ENCODE measurements at places on chromosomes 7 and 10. TPM values are rescaled to one million over a fixed set of nuclear protein-coding genes. Genes with fewer than 3 reads are reported as not detected.

GRCh38 chr10:110323503-110323902 lies 18.8 kb upstream of the SMNDC1 start:
- DNase-seq, result no peak
- no peaks in the 10 kb centered on the region for H3K27me3 ChIP-seq
- H3K4me3 ChIP-seq, result no peak overlapping the region
- no peaks in the 10 kb centered on the region for H3K36me3 ChIP-seq
- H3K27ac ChIP-seq, result no peak overlapping the region

Gene AHCYL2
- 11.0 TPM for total RNA-seq

DNA sequence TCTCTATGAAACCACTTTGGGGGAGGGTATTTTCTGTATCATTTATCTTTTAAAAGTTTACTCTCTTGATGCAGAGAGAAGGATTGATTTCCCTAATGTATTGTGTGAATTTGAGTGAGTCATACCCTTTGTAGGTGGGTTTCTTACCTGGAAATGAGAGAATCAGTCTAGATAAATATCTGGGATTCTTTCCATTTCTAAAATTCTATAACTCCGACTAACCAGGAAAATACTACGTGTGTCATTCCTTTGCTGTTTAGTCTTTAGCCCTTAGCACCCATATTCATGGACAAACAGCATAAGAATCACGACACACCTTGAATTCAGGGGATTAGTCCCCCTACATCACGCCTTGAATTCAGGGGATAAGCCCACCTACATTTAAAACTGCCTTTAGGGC lies 139.1 kb downstream of the GATA3 start:
- no peaks in the 10 kb centered on the region for H3K4me1 ChIP-seq
- no peaks in the 10 kb centered on the region for H3K36me3 ChIP-seq
- no peak overlapping the region for H3K4me3 ChIP-seq
- DNase-seq, result no peak
- no peaks in the 10 kb centered on the region for H3K27me3 ChIP-seq

- H3K27ac ChIP-seq, result no peak overlapping the region
- no peaks in the 10 kb centered on the region for H3K36me3 ChIP-seq
- H3K4me3 ChIP-seq, result no peak overlapping the region
- H3K27me3 ChIP-seq, result no peaks in the 10 kb centered on the region
- DNase-seq, result no peak
Measured at GRCh38 chr10:50554376-50554994, 69.3 kb downstream of the SGMS1 start.

DNA sequence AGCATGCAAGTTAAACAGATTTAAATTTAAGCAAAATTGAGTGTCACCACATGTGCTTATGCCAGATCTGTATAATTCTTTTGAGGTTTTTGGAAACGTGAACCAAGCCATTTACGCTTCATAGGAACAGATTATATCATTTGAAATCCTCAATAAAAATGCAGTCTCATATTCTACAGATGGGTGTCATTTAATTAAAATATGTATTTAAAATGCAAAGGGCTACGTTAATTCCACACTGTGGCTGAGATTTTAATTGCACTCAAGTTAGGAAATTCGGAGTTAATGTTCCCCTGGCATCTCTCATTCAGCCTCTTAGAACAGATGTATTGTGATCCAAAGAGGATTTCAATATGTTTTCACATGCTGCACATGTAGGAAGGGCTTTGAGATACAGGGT lies 164.5 kb upstream of the LRGUK start:
- H3K27ac ChIP-seq, result no peak overlapping the region
- no peaks in the 10 kb centered on the region for H3K27me3 ChIP-seq
- DNase-seq, result no peak
- H3K36me3 ChIP-seq, result no peaks in the 10 kb centered on the region
- H3K4me3 ChIP-seq, result no peak overlapping the region

GRCh38 chr10:11017570-11018431 lies at the start of gene CELF2:
Gene CELF2 (plus strand): TSS chr10:11017872. CDS start chr10:11018090, 218 bp downstream.
- peak within 1 kb of the TSS; percentile 91 for H3K4me3 ChIP-seq
- H3K27ac ChIP-seq, result peak within 1 kb of the TSS; percentile 71
- no peaks in the 10 kb centered on the region for H3K36me3 ChIP-seq
- H3K27me3 ChIP-seq, result no peaks in the 10 kb centered on the region
- peak; percentile 64 for DNase-seq

DNA sequence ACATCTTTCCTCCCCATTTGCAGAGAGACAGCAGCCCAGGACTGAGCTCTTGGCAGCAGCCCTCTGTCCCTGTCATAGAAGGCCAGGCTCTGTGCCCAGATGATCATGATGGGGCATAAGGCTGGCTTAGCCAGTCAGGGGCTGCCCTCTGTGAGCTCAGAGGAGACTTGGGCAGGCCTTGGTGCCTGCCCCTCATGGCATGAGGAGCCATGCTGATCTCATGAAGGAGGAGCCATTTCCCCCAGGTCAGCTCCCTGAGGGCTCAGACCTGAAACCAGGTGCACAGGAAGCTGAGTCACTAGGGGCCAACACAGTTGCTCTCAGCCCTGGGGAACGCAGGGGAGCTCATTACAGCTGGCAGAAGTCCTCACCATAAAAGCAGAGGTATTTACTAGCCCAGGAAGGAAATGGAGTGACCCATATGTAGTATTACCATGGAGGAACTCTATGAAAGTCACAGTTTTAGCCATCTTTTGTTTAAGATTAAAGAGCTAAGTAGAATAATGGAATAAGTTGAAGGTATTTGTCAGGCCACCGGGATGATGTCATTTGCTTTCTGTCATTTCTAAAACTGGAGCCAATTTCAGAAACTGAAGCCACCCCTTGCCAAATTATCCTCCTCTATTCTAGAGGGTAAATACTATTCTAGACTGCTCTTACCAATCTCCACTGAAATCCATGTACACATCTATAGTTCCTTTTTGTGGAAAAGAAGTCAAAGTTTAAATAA lies 362.4 kb upstream of the ZNF32 start:
- peaks cover 18% of the 10 kb centered on the region for H3K4me1 ChIP-seq
- H3K27ac ChIP-seq, result peak overlapping the region; percentile 45
- DNase-seq, result peak; percentile 28
- no peaks in the 10 kb centered on the region for H3K36me3 ChIP-seq
- H3K4me3 ChIP-seq, result no peak overlapping the region

- DNase-seq, result no peak
- H3K36me3 ChIP-seq, result peaks cover 34% of the 10 kb centered on the region
- H3K4me1 ChIP-seq, result peaks cover 4% of the 10 kb centered on the region
- no peaks in the 10 kb centered on the region for H3K27me3 ChIP-seq
- no peak overlapping the region for H3K27ac ChIP-seq
- no peak overlapping the region for H3K4me3 ChIP-seq
Measured at GRCh38 chr10:15122477-15123030, 25.4 kb downstream of the RPP38 start.

DNA sequence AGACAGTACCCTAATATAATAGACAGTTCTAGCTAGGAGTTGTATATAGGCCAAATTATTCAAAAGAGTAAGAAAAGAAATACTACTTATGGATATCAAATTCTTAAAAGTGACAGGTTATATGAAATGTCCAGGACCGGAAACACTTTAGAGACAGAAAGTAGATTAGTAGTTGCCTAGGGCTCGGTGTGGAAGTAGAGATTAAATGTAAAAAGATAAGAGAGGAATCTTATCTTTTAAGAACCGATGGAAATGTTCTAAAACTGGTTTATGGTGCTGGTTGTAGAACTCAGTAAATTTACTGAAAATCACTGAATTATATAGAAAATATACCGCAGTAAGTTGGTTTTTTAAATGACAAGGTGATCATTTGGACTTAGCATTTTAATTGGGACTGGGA lies 147.5 kb upstream of the ASAH2 start:
- no peak for DNase-seq
- H3K4me1 ChIP-seq, result peaks cover 6% of the 10 kb centered on the region
- H3K27me3 ChIP-seq, result no peaks in the 10 kb centered on the region

DNA sequence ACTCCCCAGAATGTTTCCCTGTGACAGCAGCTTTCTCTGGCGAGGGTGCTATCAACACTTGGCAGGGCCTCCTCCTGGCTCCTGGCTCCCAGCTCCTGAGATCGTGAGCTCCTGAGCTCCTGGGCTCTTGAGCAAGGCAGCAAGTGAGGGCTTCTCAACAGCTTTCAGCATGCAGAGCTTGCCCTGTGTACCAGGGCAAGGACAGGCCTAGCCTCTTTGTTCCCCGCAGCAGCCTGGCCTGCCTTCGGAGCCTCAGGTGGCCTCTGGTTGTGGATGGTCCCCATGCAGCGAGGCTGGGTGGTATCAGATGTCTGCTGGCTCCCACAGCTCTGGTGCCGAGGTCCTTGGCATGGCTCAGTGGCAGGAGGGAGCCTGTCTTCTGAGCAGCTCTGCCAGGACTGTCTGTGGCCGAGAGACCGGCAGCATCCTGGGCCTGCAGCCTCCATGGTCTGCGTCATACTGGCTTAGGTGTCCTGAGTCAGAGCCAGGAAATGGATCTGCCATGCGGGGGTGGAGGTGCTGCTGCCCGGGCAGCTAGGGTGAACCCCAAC lies 44.2 kb downstream of the ZMIZ1 start:
- DNase-seq, result peak; percentile 36
- peak overlapping the region; percentile 35 for H3K27ac ChIP-seq
- no peaks in the 10 kb centered on the region for H3K27me3 ChIP-seq
- no peak overlapping the region for H3K4me3 ChIP-seq
- peaks cover 4% of the 10 kb centered on the region for H3K36me3 ChIP-seq

- H3K4me3 ChIP-seq, result peak overlapping the region; percentile 40
- peak overlapping the region; percentile 73 for H3K27ac ChIP-seq
- no peaks in the 10 kb centered on the region for H3K27me3 ChIP-seq
- peaks cover 8% of the 10 kb centered on the region for H3K36me3 ChIP-seq
Measured at GRCh38 chr10:99927721-99928280, 81.9 kb downstream of the DNMBP start.

GRCh38 chr7:50229964-50230363 lies 74.6 kb upstream of the IKZF1 start:
- H3K27ac ChIP-seq, result no peak overlapping the region
- H3K4me1 ChIP-seq, result no peaks in the 10 kb centered on the region
- no peaks in the 10 kb centered on the region for H3K36me3 ChIP-seq
- H3K27me3 ChIP-seq, result no peaks in the 10 kb centered on the region
- no peak for DNase-seq
- no peak overlapping the region for H3K4me3 ChIP-seq

GRCh38 chr7:100556541-100556940 lies 17.2 kb downstream of the SAP25 start:
- peaks cover 35% of the 10 kb centered on the region for H3K36me3 ChIP-seq
- H3K4me3 ChIP-seq, result no peak overlapping the region
- no peaks in the 10 kb centered on the region for H3K27me3 ChIP-seq
- H3K27ac ChIP-seq, result no peak overlapping the region

Gene HOXA7
- 15.6 TPM for total RNA-seq

DNA sequence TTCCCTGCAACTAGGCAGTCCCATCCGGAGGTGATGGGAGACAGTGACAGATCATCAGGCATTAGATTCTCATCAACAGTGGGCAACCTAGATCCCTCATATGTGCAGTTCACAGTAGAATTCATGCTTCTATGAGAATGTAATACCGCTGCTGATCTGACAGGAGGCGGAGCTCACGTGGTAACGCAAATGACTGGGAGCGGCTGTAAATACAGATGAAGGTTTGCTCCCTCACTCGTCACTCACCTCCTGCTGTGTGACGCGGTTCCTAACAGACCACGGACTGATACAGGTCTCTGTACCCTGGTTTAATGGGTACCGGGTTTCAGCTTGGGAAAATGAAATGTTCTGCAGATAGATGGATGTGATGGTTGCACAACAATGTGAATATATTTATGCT lies 47.8 kb upstream of the PIK3AP1 start:
- H3K27ac ChIP-seq, result no peak overlapping the region
- no peak for DNase-seq
- H3K4me3 ChIP-seq, result no peak overlapping the region
- no peaks in the 10 kb centered on the region for H3K4me1 ChIP-seq
- H3K27me3 ChIP-seq, result no peaks in the 10 kb centered on the region

Gene NANOS1
- 0.40 TPM for total RNA-seq

GRCh38 chr7:39810204-39810642 lies 139.8 kb upstream of the CDK13 start:
- H3K27me3 ChIP-seq, result peaks cover 19% of the 10 kb centered on the region
- H3K4me1 ChIP-seq, result no peaks in the 10 kb centered on the region
- no peak for DNase-seq
- no peak overlapping the region for H3K27ac ChIP-seq

DNA sequence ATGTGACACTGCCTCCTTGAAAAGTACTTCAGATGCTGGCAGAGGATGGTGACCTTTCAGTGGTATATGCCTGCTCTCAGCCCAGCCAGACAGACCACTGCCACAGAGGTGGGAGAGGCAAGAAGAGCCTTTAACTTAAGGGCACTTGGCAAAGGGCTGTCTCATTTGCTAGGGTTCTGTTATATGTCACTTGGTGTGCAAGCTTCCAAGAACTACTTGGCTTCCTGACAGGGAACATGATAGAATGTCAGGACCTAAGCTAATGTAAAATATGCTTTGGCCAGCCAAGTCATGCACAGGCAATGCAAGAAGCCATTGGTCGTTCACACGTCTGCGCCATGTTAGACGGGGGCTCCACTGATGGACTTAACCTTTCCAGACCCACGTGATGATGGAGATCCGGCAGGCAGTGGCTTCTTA lies 54.7 kb downstream of the RBM20 start:
- no peak for DNase-seq
- no peaks in the 10 kb centered on the region for H3K36me3 ChIP-seq
- no peak overlapping the region for H3K27ac ChIP-seq
- H3K4me1 ChIP-seq, result no peaks in the 10 kb centered on the region

DNA sequence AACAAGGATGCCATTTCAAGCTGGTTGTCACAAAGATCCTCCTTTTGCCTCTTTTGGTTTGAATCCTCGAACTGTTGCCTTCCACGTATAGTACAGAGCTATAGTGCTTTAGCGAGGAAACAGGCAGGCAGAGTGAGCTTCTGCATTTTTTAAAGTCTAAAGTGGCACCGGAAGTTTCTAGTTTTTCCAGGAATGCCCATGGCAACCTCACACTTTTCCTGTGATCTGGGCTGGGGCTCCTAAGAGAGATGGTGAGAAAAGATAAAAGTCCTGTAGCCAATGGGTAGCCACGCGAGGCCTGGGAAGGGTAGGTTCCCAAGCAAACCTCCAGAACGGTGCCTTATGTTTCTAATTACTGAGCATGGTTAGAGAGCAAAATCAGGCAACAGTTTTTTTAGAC lies 76.7 kb downstream of the CALD1 start:
- H3K27ac ChIP-seq, result peak overlapping the region; percentile 62
- no peaks in the 10 kb centered on the region for H3K27me3 ChIP-seq
- H3K4me3 ChIP-seq, result no peak overlapping the region
- H3K4me1 ChIP-seq, result peaks cover 26% of the 10 kb centered on the region
- H3K36me3 ChIP-seq, result peaks cover 3% of the 10 kb centered on the region

Gene DGKB
- not detected for total RNA-seq

Gene ANKRD30A
- not detected for total RNA-seq

DNA sequence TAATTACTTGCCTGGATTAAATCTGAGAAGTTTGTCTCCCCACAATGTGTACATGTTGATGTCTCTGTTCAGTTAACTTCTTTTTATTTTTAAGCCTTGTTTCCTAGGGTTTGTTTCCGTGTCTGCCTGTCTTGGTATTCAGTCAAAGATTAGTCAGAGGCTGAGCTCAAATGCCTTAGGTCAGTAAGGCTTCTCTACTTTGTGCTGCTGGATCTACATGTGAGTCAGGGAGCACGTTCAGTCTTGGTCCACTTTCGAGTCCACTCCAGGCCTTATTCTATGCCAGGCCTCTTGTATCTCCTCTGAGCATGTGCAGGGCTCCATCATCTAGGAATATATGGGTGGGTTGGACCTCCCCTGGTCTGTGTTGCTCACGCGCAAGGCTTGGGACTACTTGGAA lies 93.3 kb upstream of the FZD8 start:
- H3K4me3 ChIP-seq, result no peak overlapping the region
- no peaks in the 10 kb centered on the region for H3K27me3 ChIP-seq
- no peaks in the 10 kb centered on the region for H3K36me3 ChIP-seq
- H3K4me1 ChIP-seq, result no peaks in the 10 kb centered on the region
- H3K27ac ChIP-seq, result no peak overlapping the region
- no peak for DNase-seq

Gene FAM25G
- total RNA-seq, result not detected

Data from endothelial cell of umbilical vein (primary cell).